Retinal pigment epithelial cell (primary cell): ENCODE measurements at places on chromosomes 7 and 10.

DNA sequence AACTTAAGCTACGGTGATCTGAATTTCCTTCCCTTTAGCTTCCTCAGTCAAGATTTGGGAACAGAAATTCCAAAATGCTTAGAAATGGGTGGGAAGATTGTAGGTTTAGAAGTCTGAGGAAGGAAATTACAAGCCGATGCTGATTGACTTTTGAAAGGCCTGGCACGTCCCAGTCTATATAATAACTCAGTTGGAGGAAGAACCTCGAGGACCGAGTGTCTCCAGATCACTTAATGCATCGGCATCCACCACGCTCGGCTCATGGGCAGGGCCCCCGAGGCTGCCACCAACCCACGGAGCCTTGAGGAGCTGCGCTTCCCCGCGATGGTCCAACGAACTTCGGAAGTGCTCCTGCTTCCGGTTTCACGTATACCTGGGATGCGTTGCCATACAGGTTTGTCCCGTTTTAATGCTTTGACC lies 10.4 kb upstream of the SP8 start:
- no peak for DNase-seq

DNA sequence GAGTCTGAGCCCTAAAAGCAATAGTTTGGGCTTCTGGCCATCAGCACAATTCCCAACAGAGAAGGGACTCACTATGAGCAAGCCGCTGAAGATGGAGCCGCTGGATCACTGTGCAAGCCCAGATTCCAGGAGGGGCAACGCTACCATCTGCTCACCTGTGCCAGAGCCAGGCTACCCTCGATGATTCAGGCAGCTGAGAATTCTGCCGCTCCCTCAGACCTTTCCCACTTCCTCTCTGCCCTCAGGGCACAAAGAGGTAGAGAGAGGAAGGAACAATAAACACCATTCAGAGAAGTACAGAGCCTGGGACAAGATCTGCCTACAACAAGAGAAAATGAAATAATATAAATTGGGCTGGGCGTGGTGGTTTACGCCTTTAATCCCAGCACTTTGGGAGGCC lies 98.1 kb downstream of the MYOF start:
- no peak for DNase-seq

DNA sequence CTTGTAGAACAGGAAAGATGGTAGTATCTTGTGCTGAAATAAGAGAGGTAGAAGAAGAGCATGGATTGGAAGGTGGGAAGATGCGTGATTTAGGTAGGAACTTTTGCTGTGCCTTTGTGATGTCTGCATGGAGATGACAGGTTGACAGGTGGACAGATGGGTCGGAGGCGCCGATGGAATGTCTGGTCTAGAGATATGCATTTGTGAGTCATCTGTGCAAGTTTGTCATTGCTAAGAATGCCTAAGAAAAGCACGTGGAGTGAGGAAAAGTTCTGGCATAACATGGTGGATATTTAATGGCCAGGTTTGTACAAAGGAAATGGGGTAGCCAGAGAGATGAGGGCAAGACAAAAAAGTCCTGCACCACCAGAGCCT lies 76.0 kb upstream of the ARMC3 start:
- DNase-seq, result no peak

DNA sequence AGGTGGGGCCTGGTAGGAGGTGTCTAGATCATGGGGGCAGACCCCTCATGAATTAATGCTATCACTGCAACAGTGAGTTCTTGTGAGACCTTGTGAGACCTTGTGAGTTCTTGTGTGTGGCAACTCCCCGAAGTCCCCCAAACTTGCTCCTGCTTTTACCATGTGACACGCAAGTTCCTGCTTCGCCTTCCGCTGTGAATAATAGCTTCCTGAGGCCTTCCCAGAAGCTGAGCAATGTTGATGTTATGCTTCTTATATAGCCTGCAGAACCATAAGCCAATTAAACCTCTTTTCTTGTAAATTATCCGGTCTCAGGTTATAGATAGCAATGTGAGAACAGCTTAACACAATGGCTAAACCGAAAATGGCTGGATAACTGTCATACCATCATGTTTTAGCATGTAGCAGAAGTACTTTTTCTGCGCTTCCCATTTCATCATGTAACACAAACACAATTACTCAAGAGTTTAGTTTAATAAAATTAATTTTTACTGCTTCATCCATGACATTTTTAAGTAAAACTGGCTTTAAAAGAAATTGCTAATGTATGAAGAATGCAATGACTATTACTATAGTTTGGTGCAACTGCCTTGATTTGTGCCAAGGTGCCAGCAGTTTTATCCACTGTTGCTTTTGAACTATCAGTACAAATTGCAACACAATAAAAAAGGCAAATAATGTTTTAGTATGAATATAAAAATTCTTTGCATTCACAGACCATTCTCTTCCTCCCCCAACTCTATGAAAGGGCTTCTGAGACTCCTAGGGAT lies 87.7 kb upstream of the TMEM168 start:
- DNase-seq, result no peak

- DNase-seq, result no peak
These were observed 2.2 kb upstream of the KNDC1 start for GRCh38 chr10:133157662-133158436.

- DNase-seq, result no peak
These were observed 23.1 kb downstream of the ZNF107 start for GRCh38 chr7:64688988-64689387.

DNA sequence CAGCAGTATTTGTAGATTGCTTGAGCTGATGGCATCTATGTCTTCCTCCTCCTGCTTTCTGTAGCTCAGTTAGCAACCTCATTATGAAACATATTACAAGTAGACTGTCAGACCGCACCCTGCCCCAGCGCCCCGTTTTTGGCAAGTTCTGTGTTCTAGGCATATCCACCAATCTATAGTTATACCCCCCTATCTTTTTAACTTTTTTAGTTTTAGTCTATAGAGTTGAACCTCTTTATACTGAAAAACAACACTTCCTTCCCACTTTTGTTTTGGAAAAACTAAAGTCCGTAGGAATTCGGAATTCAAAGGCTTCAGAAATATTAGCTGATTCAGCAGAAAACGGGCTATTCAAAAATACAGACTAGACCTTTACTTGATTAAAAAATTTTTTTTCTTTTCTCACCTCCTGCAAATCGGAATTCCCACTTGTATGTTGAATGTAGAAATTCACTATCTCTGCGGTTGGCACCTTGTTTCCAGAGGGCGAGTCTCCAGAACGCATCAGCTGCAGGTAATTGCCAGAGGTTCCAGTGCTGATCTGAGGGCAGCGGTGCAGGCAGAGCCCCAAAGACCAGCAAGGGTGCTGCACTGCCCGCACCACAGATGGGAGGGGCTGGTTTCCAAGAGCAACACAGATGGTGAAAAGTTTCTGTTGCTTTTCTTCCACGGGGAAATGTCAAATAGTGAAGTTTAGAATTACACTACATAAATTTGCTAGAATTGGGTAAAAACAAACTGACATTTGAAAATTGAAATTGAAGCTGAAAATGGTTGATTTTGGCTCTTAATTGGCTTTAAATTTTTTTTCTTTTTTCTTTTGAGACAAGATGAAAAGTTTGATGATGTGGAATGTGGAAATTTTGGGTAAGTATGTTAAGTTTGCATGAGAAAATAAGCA lies 2.2 kb upstream of the FZD8 start:
- no peak for DNase-seq

GRCh38 chr7:2640846-2641316 lies 9.1 kb downstream of the TTYH3 start:
- no peak for DNase-seq

DNA sequence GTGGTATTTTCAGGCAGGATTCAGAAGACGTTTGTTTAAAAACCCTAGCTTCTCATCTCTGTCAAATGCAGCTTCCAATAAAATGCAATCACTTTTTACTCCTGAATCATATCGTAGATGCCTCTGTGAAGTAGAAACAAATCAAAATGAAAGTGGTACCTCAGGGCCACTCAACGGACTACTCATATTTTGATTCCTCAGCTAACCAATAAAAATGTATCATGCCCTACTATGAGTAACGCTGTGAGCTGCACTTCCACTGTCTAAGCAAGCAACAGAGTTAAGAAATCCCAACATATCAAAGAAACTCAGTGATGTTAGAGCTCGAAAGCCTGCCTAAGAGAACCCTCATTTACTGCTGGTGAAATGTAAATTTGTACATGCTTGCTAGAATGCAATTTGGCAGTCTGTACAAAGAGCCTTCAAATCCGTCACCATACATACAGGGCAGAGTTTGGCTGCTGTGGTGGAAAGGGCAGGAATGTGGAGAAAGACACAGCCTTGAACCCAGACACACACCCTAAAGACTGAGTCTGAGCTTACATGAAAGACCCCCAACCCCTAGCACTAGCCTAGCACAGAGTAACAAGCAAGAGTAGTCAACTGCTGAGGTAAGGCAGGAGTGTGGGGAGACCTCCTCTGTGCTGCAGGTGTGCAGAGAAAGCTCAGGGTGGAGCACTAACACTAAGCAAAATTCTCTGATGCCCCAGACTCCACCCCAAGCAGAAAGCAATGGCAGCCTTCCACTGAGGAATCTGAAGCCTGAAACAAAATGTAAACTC lies 151.5 kb downstream of the ANK3 start:
- DNase-seq, result no peak

DNA sequence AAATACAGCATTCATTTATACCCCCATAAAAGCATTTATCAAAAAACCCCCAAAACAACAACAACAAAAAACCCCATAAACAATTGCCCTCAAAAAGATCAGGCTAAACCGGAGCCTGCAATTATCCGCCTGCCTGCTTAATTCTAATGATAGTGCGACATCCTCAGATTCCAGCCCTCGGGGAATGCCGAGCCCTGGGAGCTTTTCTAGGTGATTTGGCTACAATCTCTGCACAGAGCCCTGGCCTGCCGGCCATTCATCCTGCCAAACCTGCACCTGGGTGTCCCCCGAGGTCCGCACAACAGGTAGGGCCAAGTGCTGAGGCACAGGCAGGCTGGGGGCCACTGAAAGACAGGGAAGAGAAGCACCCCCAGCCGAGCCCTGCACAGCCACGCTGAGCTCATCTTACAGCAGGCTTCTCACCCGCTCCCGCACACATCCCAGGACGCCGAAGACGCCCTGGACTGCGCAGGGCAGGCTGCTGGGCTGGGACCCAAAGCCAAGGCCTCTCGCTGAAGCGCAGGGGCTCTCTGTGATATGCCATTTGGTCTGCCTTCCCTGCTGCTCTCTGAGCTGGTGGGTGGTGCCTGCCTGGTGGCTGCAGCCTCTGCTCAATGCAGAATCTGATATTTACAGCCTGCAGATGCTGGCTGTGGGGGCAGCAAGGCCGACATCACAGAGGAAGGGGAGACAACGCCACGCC lies 57.5 kb downstream of the CAMK2B start:
- no peak for DNase-seq

GRCh38 chr7:39749177-39749576 lies 125.8 kb downstream of the RALA start:
- DNase-seq, result no peak

- DNase-seq, result no peak
These were observed 847.1 kb downstream of the REEP3 start for GRCh38 chr10:64368298-64368697.

GRCh38 chr10:17586821-17587234 lies 30.3 kb downstream of the HACD1 start:
- no peak for DNase-seq

GRCh38 chr10:29950391-29950790 lies 109.0 kb downstream of the JCAD start:
- no peak for DNase-seq

DNA sequence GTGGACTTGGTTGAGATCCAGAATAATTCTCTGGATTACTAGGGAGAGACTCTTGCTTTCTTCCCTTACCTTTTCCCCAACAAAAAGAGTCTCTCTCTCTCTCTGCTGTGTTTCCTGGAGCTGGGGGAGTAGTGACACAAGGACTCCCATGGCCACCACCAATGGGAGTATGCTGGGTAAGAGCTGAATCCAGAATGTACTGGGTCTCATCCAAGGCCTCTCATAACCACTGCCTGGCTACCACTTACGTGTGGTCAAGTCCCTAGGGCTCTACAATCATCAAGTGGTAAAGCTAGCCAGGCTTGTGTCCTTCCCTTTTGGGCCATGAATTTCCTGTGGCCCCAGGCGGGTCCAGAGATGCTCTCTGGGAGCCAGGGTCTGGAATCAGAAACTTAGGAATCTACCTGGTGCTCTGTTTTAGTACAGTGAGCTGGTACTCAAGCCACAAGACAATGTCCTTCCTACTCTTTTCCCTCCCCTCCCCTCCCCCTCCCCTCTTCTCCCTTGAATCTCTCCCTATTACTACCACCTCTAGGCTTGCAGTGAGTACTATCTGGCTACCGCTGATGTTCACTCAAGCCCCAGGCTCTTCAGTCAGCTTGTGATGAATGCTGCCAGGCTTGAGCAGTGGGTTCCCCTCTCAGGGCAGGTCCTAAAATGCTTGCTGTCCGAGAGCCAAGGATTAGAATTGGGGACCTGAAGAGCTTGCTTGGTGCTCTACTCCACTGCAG lies 196.6 kb downstream of the BBS9 start:
- no peak for DNase-seq

- DNase-seq, result no peak
These were observed 3.4 kb upstream of the GAL3ST4 start for GRCh38 chr7:100171840-100172239.

- DNase-seq, result no peak
These were observed 16.4 kb downstream of the SEPHS1 start for GRCh38 chr10:13331646-13332045.

GRCh38 chr7:155462163-155462735 lies 4.3 kb downstream of the EN2 start:
- DNase-seq, result no peak

GRCh38 chr10:50325449-50326171 lies 74.3 kb upstream of the ASAH2 start:
- peak; percentile 71 for DNase-seq

GRCh38 chr10:22672319-22673090 lies 41.9 kb downstream of the PIP4K2A start:
- DNase-seq, result no peak

- DNase-seq, result no peak
These were observed 251.4 kb downstream of the PRKG1 start for GRCh38 chr10:51325649-51326048.

DNA sequence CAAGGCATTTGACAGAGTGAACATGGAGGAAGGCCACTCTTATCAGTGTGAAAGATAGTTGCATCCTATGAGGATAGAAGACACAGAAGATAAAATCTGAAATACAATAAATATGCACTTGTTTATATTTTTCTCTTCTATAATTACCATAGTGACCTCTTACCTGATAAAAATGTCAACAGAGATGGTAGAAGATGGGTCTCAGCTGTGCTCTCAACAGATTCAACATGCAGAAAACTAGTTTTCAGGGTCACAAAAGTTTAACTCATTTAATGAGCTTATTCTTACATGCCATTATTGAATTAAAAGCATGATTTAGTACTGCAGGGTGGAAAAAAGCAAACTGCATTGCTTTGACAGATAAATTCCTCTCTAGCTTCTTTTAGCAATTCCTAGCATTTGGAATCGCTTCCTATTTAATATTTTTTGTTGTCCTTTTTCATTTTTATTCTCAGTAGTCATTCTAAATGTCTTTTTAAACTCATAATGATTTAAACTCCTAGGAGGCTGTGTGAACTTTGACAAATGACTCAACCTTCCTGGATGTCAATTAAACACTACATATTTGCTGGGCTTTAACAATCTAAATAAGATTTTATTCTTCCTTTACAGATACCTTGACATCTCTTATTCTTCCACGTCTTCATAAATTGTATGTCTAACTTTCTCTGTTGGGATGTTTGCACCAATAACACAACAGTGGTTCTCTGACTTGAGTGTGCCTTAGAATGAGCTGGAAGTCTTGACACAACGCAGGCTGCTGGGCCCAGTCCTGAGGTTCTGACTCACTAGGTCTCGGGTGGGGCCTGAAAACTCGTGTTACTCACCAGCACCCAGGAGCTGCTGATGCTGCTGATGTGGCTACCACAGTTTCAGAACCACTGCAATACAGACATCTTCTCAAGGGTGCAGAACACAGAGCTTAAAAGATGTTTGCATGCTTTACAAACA lies 565.5 kb upstream of the IGFBP3 start:
- DNase-seq, result no peak
